ENCODE measurements at places on chromosomes 7 and 10.

DNA sequence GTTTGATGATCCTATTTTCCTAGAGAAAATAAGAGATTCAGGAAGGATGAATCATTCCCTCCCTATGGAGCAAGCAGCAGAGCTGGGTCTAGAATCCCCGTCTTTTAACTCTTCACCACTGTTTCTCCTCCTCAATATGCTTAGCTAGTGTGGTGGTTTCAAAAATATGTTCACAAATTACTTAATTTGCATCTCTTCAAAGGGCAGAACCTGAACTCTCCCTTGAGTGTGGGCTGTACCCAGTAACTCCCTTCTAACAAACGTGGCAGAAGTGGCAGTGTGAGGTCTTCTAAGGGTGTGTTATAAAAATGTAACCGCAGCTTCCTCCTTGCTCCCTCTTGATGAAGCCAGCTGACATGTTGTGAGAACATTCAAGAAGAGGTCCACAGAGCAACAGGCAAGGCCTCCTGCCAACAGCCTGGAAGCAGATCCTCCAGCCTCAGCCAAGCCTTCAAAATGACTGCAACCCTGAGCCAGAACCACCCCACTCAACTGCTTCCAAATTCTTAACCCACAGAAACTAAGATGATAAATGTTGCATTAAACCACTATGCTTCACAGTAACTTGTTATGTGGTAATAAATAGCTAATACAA, 36.6 kb downstream of the SRPK2 start:
- DNase-seq, result peak; percentile 89

- no peak for DNase-seq
These were observed 60.0 kb upstream of the ACSM6 start for GRCh38 chr10:95133997-95134396.

DNA sequence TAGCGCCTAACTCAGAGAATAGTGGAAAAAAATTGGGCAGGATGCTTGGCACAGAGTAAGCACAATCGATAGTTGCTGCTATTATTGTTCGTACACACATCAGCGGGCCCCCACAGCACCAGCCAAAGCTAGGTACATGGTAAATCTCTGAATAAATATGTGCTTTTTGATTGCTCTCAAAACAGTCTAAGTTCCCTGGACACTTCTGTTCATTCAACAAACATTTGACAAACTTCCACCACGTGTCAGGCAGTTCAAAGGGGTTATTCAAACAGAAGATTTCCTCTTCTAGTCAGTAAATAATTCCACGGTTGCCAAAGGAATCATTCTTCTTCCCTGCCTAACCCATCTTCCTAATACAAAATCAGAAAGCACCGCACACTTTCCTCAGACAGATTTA, 150.8 kb downstream of the DGKI start:
- no peak for DNase-seq

GRCh38 chr7:32147546-32148268, 77.5 kb upstream of the PDE1C start:
- DNase-seq, result no peak

DNA sequence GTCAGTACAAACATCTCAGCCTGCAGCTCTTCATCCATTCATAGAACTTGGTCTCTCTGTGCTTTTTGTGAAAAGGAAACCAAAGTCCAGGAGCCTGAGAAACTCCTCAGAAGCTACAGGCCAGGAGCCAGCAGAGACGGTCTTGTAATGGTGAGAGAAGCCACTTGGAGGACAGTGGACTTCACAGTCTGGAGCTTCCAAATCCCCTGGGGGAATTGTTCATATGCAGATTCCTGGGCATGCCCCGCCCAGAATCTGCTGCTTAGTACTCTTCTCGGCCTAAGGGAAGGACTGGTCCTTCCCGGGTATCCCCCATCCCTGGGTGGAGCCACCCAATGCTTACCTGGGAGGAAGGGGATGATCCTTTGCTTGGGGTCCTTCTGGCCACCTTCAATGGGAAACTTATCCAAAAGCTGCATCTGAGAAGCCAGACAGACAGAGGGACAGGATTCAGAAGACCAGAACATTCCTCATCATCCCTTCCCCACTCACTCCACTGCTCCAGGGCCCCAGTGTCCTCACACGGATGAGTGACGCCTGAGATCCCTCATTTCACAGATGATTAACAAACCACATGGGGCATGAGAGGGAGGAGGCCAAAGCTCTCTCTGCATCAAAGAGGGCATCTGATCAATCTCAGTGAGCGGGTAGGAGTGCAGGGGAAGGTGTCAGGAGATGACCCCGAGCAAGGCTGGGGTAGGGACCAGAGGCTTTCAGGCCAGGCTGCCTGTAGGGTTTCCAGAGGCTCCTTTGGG, 88.4 kb downstream of the SH3PXD2A start:
- DNase-seq, result no peak

- no peak for DNase-seq
These were observed 3.1 kb upstream of the CHST15 start for GRCh38 chr10:124096494-124096893.

- no peak for DNase-seq
These were observed 45.1 kb downstream of the AMZ1 start for GRCh38 chr7:2732959-2733584.

DNA sequence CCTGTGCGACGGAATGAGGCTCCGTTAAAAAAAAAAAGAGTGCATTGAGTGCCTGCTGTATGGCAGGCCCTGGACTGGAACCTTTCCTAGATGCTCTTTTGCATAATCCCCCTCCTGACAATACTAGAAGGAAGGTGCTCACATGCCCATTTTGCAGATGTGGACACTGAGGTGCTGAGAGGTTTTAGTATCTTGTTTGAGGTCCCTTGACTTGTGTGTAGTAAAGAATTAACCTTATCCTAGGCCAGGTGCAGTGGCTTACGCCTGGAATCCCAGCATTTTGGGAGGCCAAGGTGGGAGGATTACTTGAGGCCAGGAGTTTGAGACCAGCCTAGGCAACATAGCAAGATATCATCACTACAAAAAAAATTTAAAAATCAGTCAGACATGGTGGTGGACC, 46.6 kb downstream of the TMEM130 start:
- DNase-seq, result no peak

GRCh38 chr7:16350634-16351033, 70.7 kb downstream of the CRPPA start:
- DNase-seq, result no peak

DNA sequence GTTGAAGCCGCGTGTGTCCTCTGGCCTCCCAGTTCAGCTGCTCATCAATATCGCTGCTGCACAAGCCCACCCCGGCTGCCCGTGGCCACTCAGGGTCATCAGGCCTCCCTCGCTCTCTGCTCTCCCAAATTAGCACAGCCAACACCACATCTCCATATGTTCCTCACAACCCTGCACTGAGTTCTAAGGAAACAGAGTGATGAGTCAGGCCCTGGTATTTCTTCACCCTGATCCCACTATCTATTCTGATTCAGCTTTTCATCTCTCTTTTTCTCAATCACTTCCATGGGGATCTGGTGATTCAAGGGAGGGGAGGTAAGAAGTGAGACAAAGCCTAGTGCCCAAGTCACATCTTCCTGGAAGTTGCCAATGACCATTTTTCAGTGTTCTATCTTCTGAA, 23.8 kb downstream of the CYTH3 start:
- DNase-seq, result no peak

- DNase-seq, result no peak
These were observed 6.9 kb upstream of the LAMB1 start for GRCh38 chr7:108009873-108010272.

- DNase-seq, result peak; percentile 22
These were observed 545.0 kb downstream of the NRG3 start for GRCh38 chr10:82420001-82420400.

GRCh38 chr10:83184641-83185040, 954.7 kb upstream of the GHITM start:
- no peak for DNase-seq

- DNase-seq, result no peak
These were observed 74.9 kb upstream of the STEAP1B start for GRCh38 chr7:22574754-22575520.

DNA sequence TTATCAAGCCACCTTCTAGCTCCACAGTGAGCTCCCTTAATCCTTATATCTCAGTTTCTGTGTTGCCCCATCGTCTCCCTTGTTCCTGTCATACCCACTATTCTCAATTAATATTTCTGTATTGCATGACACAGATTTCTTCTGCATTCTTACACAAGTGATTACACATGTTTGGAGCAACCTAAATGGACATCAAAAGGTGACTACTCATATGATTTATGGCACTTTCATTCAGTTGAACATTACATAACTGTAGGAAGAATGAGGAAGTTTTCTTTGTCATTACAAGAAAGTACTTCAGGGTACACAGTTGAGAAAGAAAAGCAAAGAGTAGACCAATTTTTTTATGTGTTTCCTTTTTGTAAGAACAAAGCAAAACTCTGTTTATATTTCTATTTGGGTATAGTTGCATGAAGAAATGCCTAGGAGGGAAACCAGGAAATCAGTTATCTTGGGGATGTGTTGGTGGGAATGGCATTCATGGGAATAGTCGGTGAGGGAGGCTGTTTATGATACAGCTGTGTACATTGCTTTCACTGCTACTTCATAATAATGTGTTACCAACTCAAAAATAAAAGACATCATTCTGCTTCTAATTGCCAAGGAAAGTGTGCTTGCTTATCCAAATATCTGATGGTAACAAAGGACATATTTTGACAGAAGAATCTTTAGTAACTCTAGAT, 23.6 kb upstream of the PRSS37 start:
- DNase-seq, result no peak

- DNase-seq, result peak; percentile 8
These were observed 1164.0 kb upstream of the CELF2 start for GRCh38 chr10:9853405-9854355.

GRCh38 chr7:17009007-17009719, 127.4 kb upstream of the AGR3 start:
- no peak for DNase-seq

DNA sequence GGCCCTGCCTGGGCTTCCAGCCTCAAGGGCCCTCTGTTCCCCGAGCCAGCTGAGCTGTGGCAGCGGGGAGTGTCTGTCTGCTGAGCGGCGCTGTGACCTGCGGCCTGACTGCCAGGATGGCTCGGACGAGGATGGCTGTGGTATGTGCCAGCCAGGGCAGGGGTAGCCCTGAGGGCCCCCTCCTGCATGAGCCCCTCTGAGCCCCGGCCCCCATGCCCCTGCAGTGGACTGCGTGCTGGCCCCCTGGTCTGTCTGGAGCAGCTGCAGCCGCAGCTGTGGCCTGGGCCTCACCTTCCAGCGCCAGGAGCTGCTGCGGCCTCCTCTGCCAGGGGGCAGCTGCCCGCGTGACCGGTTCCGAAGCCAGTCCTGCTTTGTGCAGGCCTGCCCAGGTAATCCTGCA, 28.4 kb upstream of the ZNF467 start:
- no peak for DNase-seq

- peak; percentile 94 for DNase-seq
These were observed 44.9 kb downstream of the AKR1B15 start for GRCh38 chr7:134593530-134594392.

- DNase-seq, result peak; percentile 90
These were observed 32.6 kb downstream of the CHST3 start for GRCh38 chr10:71996592-71997371.

DNA sequence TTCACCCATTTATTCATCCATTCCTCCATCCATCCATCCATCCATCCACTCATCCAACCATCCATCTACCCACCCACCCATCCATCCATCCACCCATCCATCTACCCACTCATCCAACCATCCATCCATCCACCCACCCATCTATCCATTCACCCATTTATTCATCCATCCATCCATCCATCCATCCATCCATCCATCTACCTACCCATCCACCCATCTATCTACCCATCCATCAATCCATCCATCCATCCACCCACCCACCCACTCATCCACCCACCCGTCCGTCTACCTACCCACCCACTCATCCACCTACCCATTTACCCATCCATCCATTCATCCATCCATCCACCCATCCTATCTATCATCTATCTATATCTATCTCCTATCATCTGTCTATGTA, 169.4 kb upstream of the SHH start:
- DNase-seq, result no peak

DNA sequence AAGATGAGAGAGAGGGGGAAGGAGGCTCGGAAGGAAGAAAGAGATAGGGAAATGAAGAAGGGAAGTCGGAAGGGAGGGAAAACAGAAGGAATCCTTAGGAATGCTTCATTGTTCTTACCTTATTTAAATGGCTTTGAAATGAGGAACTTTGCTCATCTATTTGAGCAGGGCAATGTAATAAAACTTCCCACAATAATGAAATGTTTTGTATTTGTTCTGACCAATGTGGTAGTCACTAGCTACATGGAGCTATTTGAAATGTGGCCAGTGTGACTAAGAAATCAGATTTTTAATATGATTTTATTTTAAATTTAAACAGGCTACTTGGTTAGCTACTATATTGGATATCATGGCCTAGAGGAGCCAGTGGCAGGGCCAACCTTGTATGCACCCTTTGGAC, 510.6 kb downstream of the HTR7 start:
- no peak for DNase-seq

DNA sequence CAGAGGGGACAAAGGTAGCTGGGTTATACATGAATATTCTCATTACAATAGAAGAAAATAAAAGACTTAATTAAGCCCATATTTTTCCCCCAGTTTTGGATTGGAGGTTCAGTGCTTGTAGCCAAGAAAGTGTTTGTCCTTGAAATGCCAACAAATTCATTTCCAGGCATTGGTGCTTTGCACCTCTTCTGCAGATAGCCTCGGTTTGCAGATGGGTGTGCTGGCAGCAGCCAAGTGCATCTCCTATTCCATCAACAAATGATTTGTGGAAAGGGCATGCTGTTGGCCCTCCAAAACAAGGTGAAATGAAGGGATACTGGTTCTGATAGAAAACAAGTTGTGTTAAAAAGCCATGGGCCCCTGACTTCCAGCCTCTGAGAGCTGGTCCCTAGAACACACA, 187.3 kb downstream of the DPY19L1 start:
- DNase-seq, result no peak

GRCh38 chr10:98097616-98098015, 36.8 kb upstream of the R3HCC1L start:
- DNase-seq, result no peak

Data from Ammon's horn (tissue), 1 donor.